Inflammatory macrophage treated with lipopolysaccharide for 4 hours (primary cell): ENCODE measurements at places on chromosomes 6 and 20.

- DNase-seq, result no peak
Measured at GRCh38 chr6:148890096-148890495, 143.3 kb downstream of the UST start.

GRCh38 chr6:18216411-18216810 lies 47.9 kb downstream of the DEK start:
- DNase-seq, result no peak

- peak; percentile 52 for DNase-seq
Measured at GRCh38 chr6:92147246-92147645, 1272.1 kb downstream of the EPHA7 start.

DNA sequence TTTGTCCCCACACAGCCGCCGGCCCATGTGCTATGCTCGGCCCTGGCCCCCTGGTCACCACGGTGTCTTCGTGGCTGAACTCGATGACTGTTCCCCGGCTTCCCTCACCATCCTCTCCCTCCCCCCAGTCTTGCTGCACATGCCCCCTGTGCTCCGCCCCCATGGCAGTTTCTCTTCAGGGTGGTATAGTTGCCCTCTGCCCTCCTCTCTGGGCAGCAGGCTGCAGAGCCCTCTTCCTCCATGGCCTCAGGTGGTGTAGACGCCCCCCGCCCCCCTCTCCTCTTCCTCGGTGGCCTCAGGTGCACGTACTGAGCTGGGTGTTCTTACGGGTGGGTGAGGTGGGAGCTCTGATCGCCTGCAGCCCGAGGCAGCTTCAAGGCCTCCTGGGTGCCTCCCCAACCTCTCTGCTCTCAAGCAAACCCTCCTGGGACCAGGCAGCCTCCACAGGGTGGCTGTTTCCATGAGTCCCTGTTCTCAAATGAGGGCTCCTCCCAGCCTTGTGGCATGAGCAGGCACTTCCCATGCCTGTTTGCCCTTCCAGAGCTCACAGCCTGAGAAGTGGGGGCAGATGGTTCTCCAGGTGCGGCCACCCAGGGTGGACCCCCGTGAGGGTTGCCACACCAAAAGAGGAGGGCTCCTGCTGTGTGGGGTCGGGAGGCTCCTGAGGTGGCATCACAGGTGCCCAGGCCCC lies 24.8 kb downstream of the COL20A1 start:
- no peak for DNase-seq

- no peak for DNase-seq
Measured at GRCh38 chr20:58753922-58754551, 61.4 kb downstream of the NPEPL1 start.

GRCh38 chr20:9928281-9928737 lies 89.4 kb upstream of the PAK5 start:
- no peak for DNase-seq

DNA sequence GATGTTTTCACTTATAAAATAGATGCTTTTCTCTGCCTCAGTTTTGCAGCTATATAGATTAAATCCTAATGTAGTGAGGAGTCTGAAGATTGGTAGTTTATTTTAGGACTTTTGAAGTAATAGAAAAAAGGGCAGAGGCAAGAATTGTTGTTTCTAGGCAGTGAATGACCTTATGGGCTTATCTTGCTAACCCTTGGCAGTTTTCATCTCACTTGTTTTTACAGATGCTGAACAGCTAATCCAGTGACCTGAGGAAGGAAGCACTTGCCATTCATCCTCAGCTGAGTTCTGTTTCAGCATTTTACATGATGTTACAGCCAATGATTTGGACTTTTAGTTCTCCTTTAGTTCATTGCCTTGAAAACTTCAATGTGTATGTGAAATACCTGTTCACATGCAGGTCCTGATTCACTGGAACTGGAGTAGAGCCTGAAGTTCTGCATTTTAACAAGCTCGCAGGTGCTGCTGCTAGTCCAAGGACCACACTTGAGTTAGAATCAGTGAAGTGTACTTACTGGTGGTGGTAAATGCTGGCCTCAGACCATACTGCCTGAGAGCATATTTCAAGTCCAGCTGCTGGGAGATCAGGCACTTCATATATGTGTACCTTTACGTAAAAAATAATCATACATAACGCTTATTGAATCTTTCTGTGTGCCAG lies 86.9 kb downstream of the TULP4 start:
- DNase-seq, result no peak

DNA sequence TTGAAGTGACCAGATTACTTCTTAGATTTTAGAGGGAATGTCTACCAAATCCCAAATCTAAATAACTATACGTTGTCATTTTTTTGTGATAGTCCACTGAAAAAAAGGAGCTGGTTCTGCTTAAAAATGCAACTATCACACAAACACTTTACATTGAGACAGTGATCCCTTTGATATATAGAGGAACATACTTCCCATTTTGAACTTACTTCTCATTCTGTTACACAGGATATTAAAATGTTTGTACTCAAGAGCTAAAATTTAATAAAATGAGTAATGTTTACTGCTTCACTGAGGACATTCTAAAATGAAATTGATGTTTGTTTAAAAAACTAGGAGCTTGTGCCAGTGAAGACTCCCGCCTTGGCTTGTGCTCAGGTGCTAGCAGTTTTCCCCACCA lies 174.1 kb downstream of the CARMIL1 start:
- no peak for DNase-seq

DNA sequence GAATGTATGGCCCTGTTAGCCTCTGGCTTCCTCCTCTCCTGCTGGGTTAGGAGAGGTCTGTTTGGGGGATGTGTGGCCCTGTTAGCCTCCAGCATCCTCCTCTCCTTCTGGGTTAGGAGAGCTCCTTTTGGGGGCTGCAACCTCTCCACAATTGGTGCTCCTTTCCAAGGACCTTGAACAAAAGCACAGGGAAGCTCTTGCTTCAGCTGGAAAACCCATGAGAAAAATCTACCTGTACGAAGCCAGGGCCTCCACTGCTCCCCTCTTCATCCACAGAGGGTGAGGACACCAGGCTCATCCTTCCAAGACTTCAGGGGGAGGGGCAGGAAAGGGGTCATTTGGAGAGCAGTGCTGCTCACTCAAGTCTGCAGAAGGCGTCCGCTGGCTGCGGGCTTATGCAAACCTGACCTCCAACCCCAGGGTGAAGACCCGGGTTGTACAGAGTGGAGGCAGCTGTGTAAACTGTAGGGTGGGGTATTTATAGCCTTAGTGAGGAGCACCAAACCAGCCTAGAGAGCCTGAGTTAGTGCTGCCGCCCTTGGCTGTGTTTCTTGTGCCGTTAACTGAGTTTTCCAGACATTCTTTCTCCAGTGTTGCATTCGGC lies 62.1 kb downstream of the SLC24A3 start:
- no peak for DNase-seq

DNA sequence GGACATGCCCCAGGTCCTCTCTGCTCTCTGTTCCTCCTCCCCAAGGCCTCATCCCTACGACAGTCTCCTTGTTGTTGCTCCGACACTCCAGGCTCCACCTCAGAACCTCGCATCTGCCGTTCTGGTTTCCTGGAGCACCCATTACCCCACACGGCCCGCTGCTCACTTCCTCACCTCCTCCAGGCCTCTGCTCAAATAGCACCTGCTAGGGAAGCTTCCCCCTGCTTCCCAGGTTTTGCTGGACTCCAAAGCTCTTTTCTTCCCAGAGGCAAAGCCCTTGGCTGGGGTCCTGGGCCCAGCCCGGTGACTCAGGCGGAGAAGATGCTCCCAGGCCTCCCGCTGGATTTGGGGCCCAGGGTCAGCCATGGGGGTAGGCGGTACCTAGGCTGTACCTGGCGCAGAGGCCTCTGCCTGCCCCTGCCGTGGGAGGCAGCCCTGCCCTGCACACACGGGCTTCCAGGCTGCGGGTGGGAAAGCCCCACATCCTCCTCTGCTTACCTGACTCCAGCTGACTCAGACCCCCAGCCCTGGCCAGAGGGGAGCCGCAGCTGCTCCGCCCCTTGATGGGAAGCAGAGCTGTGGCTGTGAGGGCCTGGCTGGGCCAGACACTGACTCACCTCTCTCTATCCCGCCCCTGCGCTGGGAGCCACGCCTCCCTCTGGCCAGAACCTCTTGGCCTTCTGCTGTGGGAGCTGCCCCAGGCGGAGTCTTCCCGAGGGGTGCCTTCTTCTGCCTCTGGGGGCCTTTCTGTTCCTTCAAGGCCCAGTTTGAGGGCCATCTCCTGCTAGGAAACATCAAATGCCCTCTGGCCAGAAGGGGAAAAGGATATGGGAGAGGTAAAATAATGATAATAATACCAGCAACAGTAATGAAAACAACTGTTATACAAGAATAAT lies 130.5 kb downstream of the CEBPB start:
- peak; percentile 87 for DNase-seq

- DNase-seq, result no peak
Measured at GRCh38 chr6:47552319-47552718, 74.7 kb downstream of the CD2AP start.

DNA sequence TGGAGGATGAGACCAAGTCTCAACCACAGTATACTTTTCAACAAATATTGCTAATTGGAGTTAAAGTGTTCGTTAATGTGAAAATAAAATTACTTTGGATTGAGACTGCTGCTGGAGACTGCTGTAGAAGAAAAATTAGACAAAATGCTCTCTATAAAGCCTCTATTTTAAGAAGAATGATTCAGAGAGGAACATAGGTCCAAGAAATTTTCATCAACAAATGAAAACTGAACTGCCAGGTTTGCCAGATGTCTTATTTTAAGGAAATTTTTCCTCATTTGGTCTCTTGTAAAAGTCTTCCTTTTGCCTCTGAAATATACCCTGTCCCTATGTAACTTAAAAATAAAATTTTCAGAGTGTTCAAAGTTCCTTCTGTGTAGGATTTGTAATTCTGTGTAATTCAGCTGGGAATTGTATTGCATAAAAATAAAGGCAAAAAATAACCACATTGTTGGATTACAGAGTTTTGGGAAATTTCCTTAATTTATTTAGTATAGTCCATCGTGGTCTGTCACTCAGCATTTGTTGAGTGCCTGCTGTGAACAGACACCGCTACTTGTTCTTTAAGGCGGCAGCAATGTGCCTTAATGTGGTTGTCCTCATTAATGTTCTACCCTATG lies 27.4 kb downstream of the ANKS1A start:
- DNase-seq, result no peak

DNA sequence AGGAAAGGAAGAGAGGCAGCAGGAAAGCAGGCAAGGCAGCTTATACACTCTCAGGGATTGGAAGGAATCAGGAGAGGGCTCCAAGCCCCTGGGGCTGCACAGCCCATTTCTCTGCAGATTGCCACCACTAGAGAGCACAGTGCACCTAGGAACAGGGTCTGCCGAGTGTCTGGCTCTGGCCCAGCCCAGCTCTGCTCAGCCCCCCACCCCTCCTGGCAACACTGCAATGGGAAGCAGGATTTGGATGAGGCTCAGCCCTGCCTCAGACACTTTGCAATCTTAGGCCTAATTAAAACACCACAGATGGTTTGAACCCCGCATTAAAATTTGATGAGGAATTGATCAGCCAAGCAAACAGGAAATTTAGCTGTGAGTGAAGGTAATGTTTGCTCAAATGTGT lies 252.7 kb downstream of the DHX35 start:
- DNase-seq, result no peak

- DNase-seq, result no peak
Measured at GRCh38 chr20:9966966-9967365, 67.8 kb upstream of the ANKEF1 start.

GRCh38 chr20:57651881-57652605 lies 31.8 kb upstream of the ZBP1 start:
- DNase-seq, result no peak

GRCh38 chr20:56542489-56543030 lies 9.5 kb downstream of the FAM209B start:
- DNase-seq, result no peak

DNA sequence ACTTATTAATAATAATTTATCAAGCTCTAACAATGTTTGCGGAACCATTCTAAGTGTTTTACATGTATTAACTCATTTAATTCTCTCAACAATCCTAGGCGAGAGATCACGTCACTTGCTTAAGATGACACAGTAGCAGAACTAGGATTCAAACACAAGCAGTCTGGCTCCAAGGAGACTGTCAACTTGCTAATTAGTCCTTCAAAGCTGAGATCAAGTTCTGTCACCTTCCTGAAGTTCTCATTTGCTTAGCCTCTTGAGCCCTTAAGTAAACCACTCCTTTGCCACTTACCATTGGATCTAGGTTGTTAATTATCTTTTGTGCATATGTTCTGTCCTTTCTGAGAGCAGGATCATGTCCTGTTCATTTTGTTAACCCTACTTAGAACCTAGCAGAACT lies 14.1 kb downstream of the FKBP5 start:
- no peak for DNase-seq

DNA sequence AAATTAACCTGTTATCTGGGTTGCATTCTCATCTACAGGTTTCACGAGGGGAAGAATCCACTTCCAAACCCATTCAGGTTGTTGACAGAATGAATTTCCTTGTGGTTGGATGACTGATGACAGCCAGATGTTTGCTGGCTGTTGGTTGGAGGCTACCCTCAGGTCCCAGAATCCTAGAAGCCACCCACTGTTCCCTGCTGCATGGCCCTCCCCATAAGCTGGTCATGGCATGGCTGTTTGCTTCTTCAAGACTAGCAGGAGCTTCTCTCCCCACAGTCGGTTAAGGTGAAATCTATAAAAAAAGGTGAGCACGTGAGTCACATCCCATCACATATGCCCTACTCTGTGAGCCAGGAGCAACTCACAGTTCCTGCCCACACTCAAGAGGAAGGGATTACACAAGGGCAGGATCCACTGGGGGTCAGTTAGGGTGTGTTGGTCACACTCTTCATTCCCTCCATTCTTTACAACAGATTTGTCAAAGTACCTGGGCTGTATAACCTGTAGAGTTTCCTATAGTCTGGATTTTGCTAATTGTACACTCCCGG lies 19.5 kb upstream of the RPS10 start:
- DNase-seq, result no peak

DNA sequence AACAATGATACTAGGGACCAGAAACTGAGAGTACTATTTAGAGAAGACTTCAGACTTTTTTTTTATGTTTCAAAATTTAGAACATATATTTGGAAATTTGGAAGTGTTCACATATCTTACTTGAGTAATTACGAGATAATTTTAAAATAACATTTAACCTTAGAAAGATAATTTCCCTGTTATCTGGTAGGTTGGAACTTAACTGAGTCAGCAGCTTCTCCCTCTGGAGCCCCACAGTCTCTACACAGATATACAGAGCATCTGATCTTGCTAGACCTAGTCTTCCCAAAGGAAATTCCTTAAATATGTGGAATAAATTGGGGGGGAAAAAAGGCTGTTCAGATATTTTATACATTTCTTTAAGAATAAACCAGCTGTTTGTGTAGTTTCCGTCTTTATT lies 48.6 kb downstream of the TSPYL4 start:
- DNase-seq, result no peak

DNA sequence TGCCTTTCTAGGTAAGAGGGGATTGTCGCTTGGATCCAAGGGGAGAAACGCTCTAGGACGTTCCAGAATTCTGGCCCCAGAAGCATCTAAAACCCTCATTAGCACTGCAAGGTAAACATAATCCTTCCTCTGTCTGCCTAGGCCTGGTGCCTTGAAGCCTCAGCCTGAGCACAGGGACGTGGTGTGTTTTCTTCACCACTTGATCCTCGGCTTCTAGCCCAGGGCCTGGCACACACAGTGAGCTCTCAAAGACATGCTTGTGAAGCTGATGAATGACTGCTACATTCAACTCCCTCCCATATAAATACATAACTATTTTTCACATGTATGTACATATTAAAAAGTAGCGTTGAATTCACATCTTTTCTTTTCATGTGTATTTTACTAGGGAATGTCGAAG lies 100.3 kb downstream of the ISM1 start:
- no peak for DNase-seq
